ENCODE measurements at places on chromosomes 4 and X.

DNA sequence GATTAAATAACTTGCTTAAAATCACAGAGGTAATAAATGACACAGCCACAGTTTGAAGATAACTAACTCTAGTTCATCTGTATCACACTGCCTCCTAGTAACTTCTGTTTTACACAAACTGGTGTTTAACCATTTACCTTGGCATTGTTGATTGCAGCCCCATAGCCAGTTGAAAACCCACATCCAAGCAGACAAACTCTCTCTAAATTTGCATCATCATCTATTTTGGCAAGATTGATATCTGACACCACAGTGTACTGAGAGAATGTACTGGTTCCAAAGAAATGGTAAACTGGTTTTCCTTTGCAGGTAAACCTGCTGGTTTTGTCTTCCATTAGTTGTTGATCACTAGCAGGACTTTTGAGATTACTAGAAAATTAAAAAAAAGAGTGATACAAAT is 7.8 kb downstream of the ADH4 start:
- DNase-seq, result no peak

DNA sequence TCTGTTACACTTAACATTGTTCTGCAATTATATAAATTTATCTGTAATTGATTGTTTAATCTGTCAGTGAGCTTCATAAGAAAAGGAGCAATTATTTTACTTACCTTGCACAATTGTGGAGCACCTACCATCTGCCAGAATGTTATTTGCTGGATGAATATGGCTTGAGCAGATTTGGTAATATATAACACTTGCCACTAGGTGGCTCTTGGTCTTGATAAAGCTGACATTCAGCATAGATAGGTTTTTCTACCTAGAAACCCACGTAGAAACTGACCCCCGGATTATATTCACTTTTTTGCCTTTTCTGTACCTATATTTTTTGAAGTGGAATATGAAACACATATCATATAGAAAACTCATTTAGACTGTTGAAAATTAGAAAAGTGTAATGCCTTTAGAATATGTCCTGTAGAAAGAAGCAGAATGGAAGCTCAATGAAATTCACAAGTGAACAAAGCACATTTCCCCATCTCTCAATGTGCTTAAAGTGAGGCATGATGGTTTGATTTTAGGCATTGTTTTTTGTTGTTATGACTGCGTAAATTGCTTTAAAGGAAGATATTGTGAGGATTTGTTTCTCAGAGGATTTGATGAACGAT is 9.5 kb downstream of the RBPJ start:
- DNase-seq, result peak; percentile 55

DNA sequence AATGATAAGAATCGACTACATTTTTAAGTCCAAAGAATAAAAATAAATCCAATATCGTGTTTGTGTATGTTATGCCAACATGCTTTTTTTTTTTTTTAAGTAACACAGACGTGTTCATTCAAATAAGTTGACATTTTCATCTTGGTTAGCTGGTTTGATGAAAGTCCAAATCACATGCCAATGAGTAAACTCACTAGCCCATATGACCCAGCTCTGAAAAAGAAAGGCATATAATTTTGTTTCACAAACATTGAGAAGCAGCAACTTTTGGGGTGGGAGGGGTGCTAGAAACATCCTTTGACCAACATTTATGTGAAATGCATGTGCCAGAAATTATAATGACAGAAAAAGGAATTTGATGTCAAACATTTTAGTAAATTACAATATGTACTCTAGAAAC is 61.6 kb upstream of the SPP1 start:
- DNase-seq, result no peak

- DNase-seq, result no peak
Measured at GRCh38 chr4:174349156-174349555, 65.4 kb downstream of the CEP44 start.

DNA sequence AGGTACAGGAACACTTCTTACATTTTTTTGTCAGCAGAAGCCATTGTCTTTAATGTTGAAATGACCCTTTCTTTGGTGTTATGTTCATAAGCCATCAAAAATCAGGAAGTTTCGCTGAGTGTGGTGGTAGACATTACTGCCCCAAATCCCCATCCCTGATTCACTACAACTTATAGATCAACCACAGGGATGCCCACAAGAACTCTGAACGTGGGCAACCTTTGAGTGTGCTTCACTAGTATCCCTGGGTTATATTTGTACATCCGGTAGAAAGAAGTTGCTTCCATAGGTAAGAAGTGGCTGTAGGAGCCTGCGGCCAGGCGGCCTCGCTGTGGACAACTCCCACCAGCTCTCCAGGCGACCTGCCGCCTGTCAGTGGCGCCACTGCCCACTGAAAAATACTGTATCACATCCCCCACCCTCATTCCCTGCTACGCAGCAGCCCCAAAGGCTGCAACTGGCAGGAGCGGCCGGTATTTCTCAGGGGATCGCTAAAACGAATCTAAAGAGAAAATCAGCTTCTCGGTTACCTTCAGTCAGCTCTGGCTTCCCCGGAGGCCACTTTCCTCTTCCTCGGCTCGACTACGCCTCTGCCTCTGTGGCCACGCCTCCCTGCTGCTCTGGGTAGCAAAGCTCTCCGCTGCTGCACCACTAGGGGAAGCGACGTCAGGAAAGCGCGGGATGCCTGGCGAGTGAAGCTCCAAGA is 13.9 kb upstream of the ETDC start:
- peak; percentile 9 for DNase-seq

DNA sequence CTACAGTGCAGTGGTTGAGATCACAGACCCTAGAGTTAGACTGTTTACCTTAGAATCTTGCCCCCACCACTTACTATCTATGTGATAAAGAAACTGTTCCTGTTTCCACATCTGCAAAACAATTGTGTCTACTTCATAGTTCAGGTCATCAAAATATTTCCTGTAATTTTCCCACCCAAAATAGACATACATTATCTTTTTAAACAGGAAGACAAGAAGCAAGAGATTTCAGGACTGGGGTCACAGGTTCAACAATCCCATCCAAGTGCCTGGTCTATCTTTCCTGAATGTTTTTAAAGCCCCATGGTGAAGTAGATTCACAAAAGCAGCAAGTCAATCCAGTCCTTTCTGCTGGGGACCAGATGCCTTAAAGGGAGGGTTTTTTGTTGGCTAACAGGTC is 41.8 kb upstream of the CT47C1 start:
- DNase-seq, result no peak

GRCh38 chrX:83529950-83530349 is 21.9 kb downstream of the POU3F4 start:
- no peak for DNase-seq

DNA sequence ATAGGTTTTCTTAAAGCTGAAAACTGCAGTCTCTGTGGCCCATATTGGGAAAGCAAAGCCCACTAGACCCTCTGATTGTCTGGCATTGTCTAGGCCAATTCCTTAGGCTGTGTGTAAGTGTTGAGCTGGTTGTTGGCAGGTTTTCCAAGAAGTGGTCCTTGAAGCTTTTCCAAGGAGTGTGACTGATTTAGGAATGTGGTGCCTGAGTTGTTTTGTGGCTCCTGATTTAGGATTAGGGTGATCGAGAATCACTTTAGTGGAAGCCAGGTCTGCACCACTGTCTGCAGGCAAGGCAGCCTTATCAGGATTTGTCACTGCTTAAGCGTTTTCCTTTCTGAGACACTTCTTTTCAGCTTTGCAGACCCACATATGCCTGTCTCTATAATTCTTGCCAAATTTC is 339.0 kb upstream of the DDX53 start:
- no peak for DNase-seq

DNA sequence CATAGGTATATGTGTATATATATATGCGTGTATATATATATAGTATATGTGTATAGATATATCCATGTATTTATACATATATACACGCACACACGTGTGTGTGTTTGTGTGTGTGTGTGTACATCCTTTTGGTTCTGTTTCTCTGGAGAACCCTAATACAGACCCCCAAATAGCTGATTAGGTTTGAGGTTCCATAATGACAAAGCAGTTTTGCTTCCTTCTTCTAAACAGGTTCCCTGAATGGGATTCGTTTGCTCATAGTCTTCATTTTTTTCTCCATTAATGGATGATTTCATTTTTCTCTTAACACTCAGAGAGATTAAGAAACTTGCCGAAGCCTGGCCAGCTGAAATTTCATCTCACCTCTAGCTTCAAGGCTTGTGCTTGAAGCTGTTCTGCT is 234.0 kb upstream of the BCOR start:
- DNase-seq, result peak; percentile 18

GRCh38 chrX:72045141-72045540 is 86.6 kb downstream of the RTL5 start:
- DNase-seq, result no peak

DNA sequence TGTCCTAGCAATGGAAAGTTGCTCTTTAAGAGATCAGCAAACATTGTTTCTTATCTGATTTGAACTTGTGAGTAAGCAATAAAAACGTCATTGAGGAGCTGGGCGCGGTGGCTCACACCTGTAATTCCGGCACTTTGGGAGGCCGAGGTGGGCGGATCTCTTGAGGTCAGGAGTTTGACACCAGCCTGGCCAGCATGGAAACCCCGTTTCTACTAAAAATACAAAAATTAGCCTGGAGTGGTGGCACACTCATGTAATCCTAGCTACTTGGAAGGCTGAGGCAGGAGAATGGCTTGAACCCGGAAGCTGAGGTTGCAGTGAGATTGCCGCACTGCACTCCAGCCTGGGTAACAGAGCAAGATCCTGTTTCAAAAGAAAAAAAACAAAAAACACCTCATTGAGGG is 11.2 kb upstream of the PLAC8 start:
- DNase-seq, result peak; percentile 84

DNA sequence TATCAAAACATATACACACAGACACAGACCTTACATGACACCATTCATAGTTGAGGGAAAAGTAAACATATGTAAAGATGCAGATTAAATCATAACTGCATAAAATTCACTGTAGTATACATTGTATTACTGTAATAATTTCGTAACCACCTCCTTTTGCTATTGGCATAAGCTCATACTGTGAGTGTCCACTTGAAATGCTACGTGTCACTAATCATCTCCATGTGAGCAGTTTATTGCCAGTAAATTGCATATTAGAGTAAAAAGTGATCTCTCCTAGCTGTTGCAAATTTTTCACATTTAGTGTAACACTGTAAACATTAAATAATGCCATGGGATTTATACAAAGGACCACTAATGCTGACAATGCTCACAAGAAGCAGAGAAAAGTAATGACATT is 256.7 kb upstream of the GNPDA2 start:
- no peak for DNase-seq

DNA sequence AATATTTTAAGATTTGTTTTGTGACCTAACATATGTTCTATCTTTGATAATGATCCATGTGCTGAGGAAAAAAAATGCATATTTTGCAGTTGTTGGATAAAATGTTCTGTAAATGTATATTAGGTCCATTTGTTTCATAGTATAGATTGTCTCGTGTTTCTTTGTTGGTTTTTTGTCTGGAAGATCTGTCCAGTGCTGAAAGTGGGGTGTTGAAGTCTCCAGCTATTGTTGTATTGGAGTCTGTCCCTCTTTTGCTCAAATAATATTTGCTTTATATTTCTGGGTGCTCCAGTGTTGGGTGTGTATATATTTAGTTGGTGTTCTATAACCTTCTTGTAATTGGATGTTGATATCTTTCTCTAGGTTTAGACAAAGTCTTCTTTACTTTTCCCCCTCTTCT is 53.2 kb upstream of the FRMPD3 start:
- DNase-seq, result no peak

GRCh38 chr4:119744580-119744979 is 116.0 kb upstream of the PDE5A start:
- DNase-seq, result no peak

- DNase-seq, result peak; percentile 89
Measured at GRCh38 chr4:86981789-86982188, 47.0 kb downstream of the AFF1 start.

DNA sequence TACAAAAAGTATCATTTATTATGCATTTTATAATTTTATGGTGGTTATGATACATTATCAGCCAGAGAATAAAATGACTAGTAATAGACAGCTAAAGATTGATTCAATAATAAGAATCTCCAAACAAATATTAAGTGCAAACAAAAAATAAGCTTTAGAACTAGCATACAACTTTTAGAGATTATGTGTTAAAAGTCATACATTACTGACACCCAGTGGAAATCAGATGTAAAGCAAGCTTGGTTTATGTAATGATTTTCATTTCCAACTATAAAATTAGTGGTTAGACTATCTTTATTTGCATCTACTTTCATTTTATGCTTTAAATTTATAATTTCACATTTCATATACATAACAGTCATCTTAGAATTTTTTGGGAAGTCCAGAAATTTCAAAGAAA is 57.7 kb downstream of the IL13RA2 start:
- DNase-seq, result no peak

- DNase-seq, result no peak
Measured at GRCh38 chr4:173057901-173058300, 110.7 kb upstream of the GALNT7 start.

DNA sequence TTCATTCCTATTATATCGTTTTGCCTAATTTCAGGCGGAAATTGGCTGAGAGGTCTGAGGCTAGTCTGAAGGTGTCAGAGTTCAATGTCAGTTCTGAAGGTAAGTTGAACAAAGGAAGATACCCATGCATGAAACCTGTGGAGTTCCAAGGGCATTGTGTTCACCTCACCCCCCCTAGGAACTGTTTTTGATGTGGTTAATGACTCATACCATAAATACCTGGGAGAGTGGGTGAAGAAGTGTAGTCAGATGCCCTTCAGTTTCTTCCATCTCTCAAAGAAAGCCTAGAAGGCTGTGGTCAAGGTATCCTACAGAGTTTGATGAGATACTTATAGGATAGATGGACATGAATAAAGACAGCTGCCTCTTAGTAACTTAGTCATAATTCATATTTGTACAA is 2.7 kb downstream of the UTP14A start:
- DNase-seq, result no peak

- no peak for DNase-seq
Measured at GRCh38 chr4:54065282-54066087, 1.1 kb upstream of the CHIC2 start.

- DNase-seq, result no peak
Measured at GRCh38 chr4:32061916-32062315, 1341.7 kb downstream of the PCDH7 start.

- DNase-seq, result no peak
Measured at GRCh38 chr4:24589448-24589847, 5.1 kb upstream of the DHX15 start.

- no peak for DNase-seq
Measured at GRCh38 chrX:101160001-101160400, 59.6 kb upstream of the DRP2 start.

DNA sequence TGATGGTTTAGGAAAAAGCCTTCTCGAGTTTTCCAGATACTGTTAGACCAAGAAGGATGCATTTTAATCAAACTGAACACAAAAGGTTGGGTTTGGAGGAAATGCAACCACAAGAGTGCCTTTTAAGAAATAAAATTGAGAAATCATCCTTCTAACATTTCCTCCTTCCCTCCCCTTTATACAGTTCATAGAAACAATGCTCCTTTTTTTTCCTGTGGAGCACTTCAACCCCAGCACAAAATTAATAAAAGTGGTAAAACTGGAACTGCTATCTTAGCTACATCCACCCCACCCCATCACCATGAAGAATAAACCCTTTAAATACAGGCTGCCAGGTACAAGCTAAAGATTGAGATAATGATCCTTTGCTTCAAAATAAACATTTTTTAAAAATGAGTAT is 211.1 kb downstream of the RELL1 start:
- no peak for DNase-seq

- no peak for DNase-seq
Measured at GRCh38 chr4:4735870-4736269, 123.6 kb upstream of the MSX1 start.

Data from MV-4-11 (cell line).